NCI-H1105 treated with DMSO at 0.1 percent for 48 hours (cell line): ENCODE measurements at places on chromosomes 6 and 20.

DNA sequence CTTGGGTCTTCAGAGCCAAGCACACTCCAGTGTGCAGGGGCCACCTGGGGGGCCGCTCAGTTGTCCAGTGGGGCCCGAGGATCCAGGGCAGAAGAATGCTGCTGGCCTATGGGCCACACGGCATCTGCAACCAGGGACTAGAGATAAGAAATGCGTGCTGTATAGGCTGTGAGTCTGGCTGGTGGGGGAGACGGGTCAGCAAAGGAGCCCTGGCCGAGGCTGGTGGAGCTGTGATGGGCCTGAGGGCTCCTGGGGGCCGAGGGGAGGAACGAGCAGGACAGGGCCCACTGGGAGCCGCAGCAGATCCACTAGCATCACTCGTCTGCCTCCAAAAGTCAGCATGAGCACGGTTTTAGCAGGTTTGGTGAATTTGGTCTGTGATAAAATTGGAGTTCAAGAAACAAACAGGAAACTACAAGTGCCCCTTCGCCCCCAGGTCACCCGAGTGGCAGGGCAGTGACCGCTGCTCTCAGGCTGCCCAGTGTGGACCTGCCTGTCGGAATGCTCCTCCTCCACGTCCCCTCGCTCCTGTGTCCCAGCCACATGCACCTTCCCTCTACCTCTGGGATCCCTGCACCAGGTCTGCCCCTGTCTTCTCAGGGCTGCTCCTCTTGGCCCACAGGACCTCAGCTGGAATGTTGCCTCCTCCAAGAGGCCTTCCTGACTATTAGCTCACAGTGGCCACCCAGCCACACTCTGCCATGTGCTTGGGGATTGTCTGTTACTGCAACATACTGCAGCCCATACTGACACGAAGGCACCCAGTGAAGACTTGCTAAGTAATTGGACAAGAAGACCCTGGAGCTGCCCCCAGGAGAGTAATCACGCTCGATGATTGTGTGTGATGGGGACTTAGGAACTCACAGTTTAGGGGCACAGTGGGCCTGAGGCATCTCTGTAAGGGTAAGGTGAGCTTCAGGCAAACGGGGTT lies 10.9 kb downstream of the ACSS1 start:
- DNase-seq = no peak

- no peak for DNase-seq
Measured at GRCh38 chr6:113047932-113048331, 700.8 kb downstream of the RFPL4B start.

DNA sequence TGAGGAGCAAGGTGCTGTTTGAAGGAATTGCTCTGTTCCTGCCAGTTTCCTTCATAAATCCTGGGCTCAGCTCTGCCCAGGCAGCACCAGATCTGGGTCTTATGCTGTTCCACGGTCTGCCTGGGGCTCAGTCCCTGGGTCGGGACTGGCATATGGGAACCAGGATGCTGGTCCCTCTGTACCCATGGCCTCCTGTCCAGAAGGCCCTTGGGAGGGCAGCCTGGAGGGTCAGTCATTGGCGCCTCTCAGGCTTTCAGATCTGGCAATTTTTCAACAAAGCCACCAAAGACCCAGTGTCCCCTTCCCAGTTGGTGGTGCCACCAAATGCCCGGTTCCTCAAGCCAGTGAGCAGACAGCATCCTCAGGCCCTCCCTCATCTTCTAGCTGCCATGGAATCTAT lies 232.7 kb upstream of the SULF2 start:
- no peak for DNase-seq

- DNase-seq = peak; percentile 27
Measured at GRCh38 chr20:37901654-37902503, 1.0 kb upstream of the VSTM2L start.

- DNase-seq = no peak
Measured at GRCh38 chr6:135141728-135142127, 39.4 kb upstream of the MYB start.

DNA sequence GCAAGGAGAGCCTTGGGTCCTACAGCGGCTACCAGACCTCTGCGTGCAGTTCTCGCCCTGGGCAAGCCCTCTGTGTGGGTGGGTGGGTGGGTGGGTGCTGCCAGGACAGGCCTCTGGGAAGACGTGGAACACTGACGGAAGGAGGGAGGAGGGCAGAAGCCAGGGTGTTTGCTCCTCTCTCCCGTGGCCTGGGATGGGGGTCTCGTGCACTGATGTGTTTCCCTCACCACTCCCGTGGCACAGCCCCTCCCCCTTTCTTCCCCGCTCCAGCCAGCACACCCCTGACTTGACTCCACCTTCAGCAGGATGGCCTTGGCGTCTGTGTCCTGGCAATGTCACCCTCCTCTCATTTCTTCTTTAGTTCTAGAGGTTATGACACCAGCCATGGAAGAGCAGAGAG lies 130.0 kb downstream of the CDH26 start:
- DNase-seq = no peak

DNA sequence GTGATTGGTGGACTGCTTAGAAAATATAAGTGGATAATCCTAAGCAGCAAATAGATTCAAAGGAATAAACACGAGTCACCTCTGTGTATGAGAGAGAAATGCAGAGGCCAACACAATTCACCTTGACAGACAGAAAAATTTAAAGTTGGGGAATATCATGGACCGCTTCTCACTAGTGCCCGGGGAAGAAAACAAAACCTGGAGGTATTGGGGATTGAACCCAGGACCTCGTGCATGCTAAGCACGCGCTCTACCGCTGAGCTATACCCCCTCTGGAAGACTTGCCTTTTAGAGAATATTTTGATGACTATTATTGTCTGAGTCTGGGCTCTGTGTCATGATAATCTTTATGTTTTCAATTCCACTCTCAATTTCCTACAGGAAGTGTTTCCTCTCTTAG lies 111.9 kb downstream of the TRIM27 start:
- no peak for DNase-seq

DNA sequence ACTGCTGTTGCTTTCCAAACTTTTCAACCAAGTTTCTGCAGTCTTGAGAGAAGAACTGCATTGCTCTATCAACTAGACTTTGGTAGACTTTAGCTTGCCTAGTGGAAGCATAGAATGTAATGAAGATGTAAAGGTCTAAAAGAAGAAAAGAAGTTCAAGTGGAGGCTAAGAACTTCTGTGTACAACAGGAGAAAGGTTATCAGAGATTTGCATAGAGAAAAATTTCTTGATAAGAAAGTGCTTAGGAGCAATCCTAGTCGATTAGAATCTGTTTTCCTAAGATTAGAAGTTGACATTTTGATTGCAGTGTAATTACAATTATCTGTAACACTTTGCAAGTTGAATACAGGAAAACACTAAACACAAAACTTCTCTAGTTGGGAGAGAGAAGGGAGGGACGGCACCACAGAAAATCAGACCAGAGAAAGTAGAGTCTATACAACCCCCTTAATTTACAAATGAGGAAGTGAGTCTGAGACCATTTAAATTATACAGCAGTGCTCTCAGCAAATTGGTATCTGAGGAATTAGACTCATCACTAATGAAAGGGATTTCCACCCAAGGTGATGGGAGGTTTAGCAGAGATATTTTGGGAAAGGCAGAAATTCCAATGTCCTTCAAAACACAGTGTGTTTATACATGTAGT lies 194.3 kb upstream of the MARCKS start:
- DNase-seq = no peak

DNA sequence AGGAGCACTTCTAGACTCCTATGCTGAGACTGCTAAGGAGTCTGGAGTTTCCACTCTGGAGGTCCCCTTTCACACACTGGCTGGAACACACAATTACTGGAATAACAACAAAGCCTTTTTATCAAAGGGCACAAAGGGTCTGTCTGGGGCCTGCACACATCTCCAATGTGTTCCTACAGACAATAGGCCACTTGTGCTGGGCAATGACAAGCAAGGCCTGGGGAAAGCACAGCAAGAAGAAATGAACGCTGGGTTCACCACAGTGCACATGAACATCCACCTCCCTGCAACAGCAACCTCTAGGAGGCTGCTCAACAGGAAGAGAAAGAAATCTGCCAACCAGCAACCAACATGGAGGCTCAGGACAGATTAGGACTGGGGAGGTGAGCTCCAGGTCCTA lies 43.9 kb downstream of the TRPC4AP start:
- DNase-seq = no peak

GRCh38 chr20:48667889-48668413 lies 159.8 kb downstream of the PREX1 start:
- DNase-seq = no peak

GRCh38 chr6:3857468-3858456 lies 8.6 kb downstream of the FAM50B start:
- DNase-seq = no peak

DNA sequence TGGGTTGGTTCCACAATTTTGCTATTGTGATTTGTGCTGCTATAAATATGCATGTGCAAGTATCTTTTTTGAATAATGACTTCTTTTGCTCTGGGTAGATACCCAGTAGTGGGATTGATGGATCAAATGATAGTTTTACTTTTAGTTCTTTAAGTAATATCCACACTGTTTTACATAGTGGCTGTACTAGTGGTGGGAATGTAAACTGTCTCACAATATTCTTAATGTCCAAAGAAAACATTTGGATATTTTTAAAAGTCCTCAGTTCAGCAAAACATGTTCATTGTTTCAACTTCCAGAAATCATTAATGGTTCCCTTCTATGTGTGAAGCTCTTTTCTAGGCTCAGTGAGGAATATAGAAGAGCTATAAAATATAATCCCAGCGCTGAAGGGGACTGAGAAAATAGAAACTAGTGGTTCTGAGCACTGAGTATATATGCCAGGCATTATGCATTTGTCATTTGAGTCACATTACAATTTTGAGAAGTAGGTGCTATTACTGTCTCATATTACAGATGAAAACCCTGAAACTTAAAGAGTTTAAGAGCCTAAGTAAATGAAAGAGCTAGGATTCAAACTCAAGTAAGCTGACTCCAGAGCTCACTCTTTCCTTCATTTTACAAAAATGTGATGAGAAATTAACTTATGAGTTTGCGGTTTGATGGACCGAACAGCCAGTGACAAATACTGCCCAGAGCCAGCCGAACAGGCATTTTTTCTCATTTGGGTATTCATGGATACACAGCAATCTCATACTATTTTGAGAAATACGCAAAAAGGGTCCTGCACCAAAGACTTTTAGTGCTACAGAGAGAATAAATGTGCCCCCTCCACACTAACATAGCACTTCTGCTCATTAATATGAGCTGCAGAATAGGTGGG lies 250.1 kb downstream of the TBX18 start:
- no peak for DNase-seq

GRCh38 chr6:43740321-43740960 lies 29.6 kb upstream of the VEGFA start:
- no peak for DNase-seq

DNA sequence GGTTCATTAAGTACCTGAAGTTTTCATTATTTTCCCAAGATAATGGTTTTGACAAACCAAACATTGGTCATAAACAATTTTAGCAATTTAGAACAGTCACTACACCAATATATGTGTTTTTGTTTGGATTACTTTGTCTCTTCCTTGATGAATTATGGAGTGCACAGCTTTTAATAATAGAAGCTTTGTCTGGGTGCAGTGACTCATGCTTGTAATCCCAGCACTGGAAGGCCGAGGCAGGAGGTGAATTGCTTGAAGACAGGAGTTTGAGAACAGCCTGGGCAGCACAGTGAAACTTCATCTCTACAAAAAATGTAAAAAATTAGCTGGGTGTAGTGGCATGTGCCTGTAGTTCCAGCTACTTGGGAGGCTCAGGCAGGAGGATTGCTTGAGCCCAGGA lies 89.4 kb upstream of the ANKEF1 start:
- DNase-seq = no peak

DNA sequence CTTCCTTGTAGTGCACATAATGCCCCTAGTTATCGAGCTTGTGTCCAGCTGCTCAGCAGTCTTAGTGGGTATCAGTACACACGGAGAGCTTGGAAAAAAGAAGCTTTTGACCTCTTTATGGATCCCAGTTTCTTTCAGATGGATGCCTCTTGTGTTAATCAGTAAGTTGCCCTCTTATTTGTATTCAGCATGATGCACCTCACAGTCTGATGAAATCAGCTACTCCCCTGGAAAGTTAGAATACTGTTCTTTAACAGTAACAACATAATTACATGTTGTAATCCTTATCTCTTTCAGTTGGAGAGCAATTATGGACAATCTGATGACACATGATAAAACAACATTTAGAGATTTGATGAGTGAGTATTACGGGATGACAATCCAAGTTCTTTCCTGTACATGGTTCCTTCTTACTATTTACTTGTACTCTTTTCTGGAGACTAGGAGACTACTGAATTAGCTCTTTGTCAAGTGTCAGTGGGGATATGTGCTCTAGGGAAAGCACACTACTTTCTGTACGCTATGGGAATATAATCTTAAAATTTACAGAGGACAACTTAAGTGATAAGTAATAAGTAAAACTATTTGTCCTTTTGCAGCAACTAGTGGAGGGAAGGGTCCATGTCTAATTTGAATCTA lies 39.1 kb downstream of the PGM3 start:
- peak; percentile 14 for DNase-seq

- peak; percentile 62 for DNase-seq
Measured at GRCh38 chr6:112780498-112781096, 433.5 kb downstream of the RFPL4B start.

- no peak for DNase-seq
Measured at GRCh38 chr6:85674604-85675003, 31.9 kb upstream of the SYNCRIP start.

GRCh38 chr20:39800111-39800510 lies 838.0 kb downstream of the DHX35 start:
- no peak for DNase-seq

DNA sequence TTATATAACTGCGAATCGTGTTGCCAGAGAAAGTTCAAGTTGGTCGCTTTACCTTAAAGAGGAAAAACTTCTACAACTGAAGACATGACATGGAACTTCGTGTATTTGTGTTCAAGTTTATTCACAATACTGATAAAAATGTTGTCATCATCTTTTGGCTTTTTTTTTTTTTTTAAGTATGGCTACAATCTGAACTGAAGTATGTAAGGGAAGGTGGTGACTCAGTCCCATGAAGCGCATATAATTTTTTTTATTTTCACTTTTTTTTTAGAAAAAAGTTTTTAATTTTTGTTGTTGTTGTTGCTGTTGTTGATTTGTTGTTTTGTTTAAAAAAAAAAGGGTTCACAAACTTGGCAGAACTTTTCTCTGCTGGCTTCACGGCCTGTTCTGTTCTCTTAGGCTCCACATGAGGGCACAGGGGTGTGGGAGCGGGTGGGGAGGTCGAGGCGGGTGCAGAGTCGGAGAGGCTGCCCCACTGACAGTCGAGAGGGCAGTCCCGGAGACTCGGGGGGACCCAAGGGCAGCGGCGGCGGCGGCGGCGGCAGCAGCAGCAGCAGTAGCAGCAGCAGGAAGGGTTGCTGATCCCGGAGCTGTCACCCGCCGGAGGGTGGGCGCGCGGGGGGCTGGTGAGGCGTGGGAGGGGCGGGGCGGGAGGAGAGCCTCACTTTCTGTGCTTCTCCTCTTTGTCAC lies 17.0 kb downstream of the TFAP2A start:
- no peak for DNase-seq

GRCh38 chr6:128899341-128900050 lies 16.6 kb downstream of the LAMA2 start:
- no peak for DNase-seq

GRCh38 chr6:13810688-13811446 lies 3.5 kb downstream of the MCUR1 start:
- no peak for DNase-seq
